ENCODE measurements at places on chromosomes 5 and 9. TPM values are rescaled to one million over a fixed set of nuclear protein-coding genes. Genes with fewer than 3 reads are reported as not detected.

Gene TMEM215
- not detected for total RNA-seq

DNA sequence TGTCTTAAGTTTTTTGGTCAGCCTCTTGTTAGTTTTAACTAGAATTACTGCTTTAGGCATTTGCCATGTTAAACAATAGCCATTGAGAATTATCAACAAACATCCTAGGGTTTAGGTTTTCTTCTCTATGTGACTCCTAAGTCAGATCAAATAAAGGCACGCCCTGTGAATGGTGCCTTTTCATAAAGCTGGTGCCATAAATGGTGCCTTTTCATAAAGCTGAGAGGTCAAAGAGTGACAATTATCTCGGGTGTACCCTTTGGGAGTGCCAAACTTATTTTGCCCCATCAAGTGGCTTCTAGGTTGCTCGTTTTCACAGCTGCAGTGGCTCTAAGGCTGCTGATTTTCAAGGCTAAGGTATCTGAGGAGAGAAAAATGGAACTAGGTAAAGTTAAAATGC, 391.6 kb downstream of the DMRTA1 start:
- H3K36me3 ChIP-seq: no peaks in the 10 kb centered on the region
- no peak overlapping the region for H3K27ac ChIP-seq
- H3K27me3 ChIP-seq: no peaks in the 10 kb centered on the region
- no peak overlapping the region for H3K4me3 ChIP-seq

DNA sequence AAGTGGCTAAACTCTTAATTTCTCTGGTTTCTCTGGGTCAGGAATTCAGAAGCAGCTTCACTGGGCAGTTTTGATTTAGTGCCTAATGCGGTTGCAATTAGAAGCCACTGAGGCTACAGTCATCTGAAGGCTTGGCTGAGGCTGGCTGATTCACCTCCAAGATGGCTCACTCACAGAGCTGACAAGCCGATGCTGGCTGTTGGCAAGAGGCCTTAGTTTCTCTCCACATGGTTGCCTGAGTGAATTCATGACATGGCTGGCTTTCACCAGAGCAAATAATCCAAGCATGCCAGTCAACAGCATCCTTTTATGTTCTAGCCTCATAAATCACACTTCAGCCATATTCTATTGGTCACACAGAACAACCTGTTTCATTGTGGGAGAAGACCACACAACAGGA, 2.8 kb upstream of the CDK7 start:
- H3K36me3 ChIP-seq: peaks cover 12% of the 10 kb centered on the region
- H3K27ac ChIP-seq: no peak overlapping the region
- H3K27me3 ChIP-seq: no peaks in the 10 kb centered on the region
- H3K4me1 ChIP-seq: peaks cover 14% of the 10 kb centered on the region
- DNase-seq: no peak

Gene FST
- 0.75 TPM for total RNA-seq

Gene TBC1D2
- 1.8 TPM for total RNA-seq

DNA sequence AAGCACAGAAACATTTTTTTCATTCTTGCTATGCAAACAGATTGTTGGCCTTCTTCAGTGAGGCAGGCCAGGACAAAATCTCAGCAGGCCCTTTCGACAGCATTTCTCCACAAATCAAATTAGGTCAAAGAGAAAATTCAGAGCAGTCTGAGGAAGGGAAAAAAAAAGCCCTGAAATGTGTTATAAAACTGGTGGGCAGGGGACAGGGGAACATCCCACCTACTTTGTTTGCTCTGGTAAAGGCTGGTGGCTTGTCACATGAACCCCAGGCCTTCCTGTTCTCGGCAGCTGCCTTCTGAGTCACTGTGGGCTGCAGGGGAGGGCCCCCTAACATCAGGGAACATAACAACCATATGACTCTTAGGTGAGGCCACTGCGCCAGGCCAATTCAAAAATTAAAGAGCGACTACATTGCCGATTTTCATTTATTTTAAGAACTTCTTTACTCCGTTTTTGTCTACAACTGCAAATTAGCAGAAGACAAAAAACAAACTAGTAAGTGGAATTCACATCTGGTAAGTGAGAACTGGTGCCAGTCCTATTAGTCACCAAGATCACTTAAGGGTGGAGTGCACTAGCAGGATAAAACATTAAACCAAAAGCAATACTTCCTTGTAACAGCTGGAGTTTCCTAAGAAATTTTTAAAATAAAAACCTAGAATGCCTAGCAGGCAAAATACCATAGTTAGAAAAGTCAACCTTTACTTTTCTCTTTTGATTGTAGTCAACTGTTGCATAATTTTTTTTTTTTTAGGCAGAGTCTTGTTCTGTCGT, 46.2 kb upstream of the DENND4C start:
- no peaks in the 10 kb centered on the region for H3K36me3 ChIP-seq
- peak; percentile 91 for DNase-seq
- peak overlapping the region; percentile 90 for H3K27ac ChIP-seq
- peaks cover 19% of the 10 kb centered on the region for H3K4me1 ChIP-seq

GRCh38 chr5:115450741-115451140, 93.8 kb downstream of the FEM1C start:
- peaks cover 5% of the 10 kb centered on the region for H3K4me1 ChIP-seq
- H3K4me3 ChIP-seq: no peak overlapping the region
- H3K27me3 ChIP-seq: peaks cover 2% of the 10 kb centered on the region
- H3K36me3 ChIP-seq: no peaks in the 10 kb centered on the region
- H3K27ac ChIP-seq: peak overlapping the region; percentile 21

DNA sequence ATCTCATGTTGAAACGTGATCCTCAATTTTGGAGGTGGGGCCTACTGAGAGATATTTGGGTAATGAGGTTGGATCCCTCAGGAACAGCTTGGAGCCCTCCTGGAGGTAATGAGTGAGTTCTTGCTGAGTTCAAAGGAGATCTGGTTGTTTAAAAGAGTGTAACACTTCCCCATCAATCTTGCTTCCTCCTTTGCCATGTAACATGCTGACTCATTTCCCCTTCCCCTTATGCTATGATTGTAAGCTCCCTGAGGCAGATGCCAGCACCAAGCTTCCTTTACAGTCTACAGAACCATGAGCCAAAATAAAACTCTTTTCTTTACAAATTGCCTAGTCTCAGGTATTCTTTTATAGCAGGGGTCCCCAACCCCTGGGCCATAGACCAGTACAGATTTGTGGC, 352.3 kb downstream of the SLCO4C1 start:
- H3K4me1 ChIP-seq: peaks cover 3% of the 10 kb centered on the region
- DNase-seq: no peak
- no peak overlapping the region for H3K27ac ChIP-seq
- H3K4me3 ChIP-seq: no peak overlapping the region
- no peaks in the 10 kb centered on the region for H3K27me3 ChIP-seq

DNA sequence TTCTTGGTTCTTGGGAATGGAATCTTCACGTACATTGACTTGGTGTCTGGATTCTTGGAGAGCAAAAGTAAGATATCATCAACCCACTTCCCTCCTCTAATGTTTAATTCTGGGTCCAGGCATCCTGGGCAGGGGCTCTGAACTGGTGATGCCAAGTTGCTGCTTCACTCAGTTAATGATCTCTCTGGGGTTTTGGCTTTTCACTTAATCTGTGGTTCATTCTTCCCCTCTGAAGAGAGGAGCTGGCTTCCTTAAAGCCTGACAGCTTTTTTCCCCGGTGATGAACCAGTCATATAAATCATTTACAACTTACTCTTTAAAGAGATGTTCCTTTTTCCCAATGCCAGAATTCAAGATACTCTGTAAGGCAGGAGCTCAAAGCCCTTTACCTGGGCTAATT, 65.9 kb downstream of the ARHGAP26 start:
- peaks cover 2% of the 10 kb centered on the region for H3K36me3 ChIP-seq
- peaks cover 1% of the 10 kb centered on the region for H3K27me3 ChIP-seq
- H3K4me1 ChIP-seq: peaks cover 7% of the 10 kb centered on the region
- no peak overlapping the region for H3K4me3 ChIP-seq

Gene CA9
- 0.82 TPM for total RNA-seq

DNA sequence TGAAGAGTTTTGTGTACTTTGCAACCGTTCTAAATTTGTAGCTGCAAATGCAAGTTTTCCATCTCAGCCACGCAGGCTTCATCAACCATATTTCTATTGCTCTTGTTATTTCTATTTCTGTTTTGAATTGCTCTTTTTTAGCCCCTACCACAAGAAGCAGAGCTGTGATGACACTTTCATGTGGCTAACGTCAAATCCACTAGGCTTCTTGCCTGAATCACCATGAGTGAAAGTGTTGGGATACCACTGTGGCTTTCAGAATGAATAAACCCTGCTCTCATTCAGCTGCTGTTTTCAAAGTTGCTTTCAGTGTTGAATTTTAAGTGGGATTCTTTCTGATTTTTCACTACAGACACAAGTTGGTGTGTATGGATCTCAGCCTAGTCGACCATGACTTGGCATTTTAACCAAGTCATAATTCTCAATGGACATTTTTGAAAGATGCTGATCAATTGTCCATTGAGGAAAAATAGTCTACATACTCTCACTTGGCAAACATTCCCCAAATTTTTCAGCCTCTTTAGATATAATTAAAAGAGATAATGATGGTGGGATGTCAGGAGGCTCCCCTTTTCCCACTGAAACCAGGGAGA, 41.0 kb upstream of the MTAP start:
- no peak overlapping the region for H3K4me3 ChIP-seq
- no peak overlapping the region for H3K27ac ChIP-seq
- DNase-seq: peak; percentile 83
- peaks cover 13% of the 10 kb centered on the region for H3K4me1 ChIP-seq
- peaks cover 73% of the 10 kb centered on the region for H3K27me3 ChIP-seq

DNA sequence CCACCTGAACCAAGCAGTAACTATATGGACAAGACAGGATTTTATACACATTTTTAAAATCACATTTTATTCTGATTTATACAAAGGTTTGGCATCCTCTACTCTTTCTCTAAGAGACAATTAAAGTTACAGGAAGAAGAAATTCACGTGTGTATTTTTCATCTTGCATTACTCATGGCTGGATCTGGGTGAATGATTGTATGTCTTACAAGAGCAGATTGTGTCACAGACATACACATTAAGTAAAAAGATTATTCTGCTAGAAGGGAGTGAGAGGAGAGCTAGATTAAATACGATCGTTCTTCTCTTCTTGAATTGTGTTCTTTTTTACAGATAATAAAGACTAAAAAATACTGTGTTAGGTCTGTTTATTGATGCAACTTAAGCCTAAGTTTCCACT, 20.8 kb upstream of the CEP120 start:
- no peaks in the 10 kb centered on the region for H3K36me3 ChIP-seq
- peaks cover 10% of the 10 kb centered on the region for H3K27me3 ChIP-seq
- H3K27ac ChIP-seq: no peak overlapping the region
- DNase-seq: no peak
- H3K4me3 ChIP-seq: no peak overlapping the region
- H3K4me1 ChIP-seq: peaks cover 43% of the 10 kb centered on the region

Gene PCDHGA8
- 0.09 TPM for total RNA-seq

- H3K4me3 ChIP-seq: no peak overlapping the region
- no peak overlapping the region for H3K27ac ChIP-seq
- no peaks in the 10 kb centered on the region for H3K36me3 ChIP-seq
- DNase-seq: no peak
These were observed 36.6 kb upstream of the LECT2 start for GRCh38 chr5:135991429-135991828.

DNA sequence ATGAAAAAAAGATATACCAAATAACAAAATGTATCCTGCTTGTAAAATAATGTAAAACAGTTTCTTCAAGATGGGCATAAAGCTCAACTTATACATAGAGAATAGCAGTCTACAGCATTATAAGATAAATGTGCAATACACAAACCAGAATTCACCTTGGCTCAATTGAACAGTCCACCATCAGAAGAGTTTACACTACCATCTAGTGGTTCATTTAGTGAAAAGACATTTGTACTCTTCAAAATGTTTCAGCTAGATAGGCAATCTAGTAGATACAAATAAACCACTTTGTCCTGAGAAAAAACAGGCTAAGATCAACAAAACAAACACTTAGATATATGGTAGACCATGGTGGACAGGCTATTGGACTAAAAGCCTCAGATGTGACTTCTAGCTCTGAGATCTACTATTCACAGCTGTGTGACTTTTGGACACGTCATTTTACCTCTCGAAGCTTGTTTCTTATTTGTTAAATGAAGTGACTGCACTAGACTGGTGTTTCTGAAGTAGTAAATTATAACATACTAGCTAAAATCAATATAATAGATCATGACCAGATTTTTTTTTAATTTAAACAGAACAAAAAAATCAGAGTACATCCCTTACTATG, 22.1 kb upstream of the TPD52L3 start:
- no peak overlapping the region for H3K4me3 ChIP-seq
- no peaks in the 10 kb centered on the region for H3K36me3 ChIP-seq

Gene RFX3
- 12.8 TPM for total RNA-seq

DNA sequence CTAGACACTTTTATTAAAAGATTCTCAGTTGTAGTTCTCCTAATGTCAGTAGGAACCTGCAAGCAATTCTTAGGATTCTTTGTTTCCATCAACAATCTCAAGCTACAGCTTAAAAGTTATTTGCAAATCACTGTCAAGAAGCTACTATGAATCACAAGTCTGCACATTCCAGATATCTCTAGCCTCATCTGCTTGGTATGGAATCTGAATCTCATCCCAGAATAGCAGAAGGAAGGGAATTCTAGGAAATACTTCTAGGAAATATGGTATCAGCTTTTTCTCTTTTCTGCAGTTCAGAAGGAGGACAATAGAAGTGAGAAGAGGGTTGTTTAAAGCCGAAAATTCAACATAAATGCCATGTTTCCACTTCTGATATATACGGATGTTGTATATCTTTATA, 792.2 kb upstream of the CDH9 start:
- H3K36me3 ChIP-seq: no peaks in the 10 kb centered on the region
- no peak overlapping the region for H3K4me3 ChIP-seq
- H3K27ac ChIP-seq: no peak overlapping the region
- no peaks in the 10 kb centered on the region for H3K27me3 ChIP-seq

- H3K27me3 ChIP-seq: peaks cover 2% of the 10 kb centered on the region
- H3K36me3 ChIP-seq: no peaks in the 10 kb centered on the region
- no peak for DNase-seq
- no peaks in the 10 kb centered on the region for H3K4me1 ChIP-seq
- H3K27ac ChIP-seq: no peak overlapping the region
These were observed 322.4 kb downstream of the TMEM167A start for GRCh38 chr5:82754759-82755158.

DNA sequence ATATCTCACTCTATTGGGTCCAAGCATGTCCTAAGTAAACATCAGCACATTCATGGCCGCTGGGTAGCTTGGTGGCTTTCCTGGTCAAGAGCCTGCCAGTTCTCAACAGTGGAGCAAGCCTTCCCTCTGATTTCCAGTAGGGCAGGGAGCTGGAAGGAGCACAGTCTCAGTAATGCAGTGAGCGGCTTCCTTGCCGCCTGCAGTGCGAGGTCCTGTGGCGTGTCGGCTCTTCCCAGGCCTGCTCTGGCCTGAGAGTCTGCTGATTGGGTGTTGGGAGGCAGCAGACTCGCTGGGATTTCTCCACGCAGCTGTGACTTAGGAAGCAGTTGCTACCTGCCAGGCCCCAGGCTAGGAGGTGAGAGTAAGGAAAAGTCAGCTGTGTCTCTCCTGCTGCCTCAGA, 51.3 kb downstream of the SPTAN1 start:
- peaks cover 2% of the 10 kb centered on the region for H3K4me1 ChIP-seq
- H3K27me3 ChIP-seq: no peaks in the 10 kb centered on the region
- peak overlapping the region; percentile 4 for H3K27ac ChIP-seq
- no peak for DNase-seq
- peaks cover 59% of the 10 kb centered on the region for H3K36me3 ChIP-seq

- no peaks in the 10 kb centered on the region for H3K36me3 ChIP-seq
- H3K27me3 ChIP-seq: peaks cover 7% of the 10 kb centered on the region
- no peak overlapping the region for H3K4me3 ChIP-seq
- H3K4me1 ChIP-seq: peaks cover 4% of the 10 kb centered on the region
These were observed 36.6 kb downstream of the DMRT3 start for GRCh38 chr9:1013021-1013420.

Gene FAM200C
- total RNA-seq: 1.4 TPM

- H3K27me3 ChIP-seq: no peaks in the 10 kb centered on the region
- no peak for DNase-seq
- no peak overlapping the region for H3K4me3 ChIP-seq
- peaks cover 23% of the 10 kb centered on the region for H3K4me1 ChIP-seq
These were observed 60.3 kb downstream of the RICTOR start for GRCh38 chr5:39013938-39014337.

Gene PDCD1LG2
- total RNA-seq: 1.5 TPM
